Activated naive CD4-positive, alpha-beta T cell treated with Interleukin-2 at 50 U/mL for 16 hours (primary cell): ENCODE measurements at places on chromosomes 11 and 22.

DNA sequence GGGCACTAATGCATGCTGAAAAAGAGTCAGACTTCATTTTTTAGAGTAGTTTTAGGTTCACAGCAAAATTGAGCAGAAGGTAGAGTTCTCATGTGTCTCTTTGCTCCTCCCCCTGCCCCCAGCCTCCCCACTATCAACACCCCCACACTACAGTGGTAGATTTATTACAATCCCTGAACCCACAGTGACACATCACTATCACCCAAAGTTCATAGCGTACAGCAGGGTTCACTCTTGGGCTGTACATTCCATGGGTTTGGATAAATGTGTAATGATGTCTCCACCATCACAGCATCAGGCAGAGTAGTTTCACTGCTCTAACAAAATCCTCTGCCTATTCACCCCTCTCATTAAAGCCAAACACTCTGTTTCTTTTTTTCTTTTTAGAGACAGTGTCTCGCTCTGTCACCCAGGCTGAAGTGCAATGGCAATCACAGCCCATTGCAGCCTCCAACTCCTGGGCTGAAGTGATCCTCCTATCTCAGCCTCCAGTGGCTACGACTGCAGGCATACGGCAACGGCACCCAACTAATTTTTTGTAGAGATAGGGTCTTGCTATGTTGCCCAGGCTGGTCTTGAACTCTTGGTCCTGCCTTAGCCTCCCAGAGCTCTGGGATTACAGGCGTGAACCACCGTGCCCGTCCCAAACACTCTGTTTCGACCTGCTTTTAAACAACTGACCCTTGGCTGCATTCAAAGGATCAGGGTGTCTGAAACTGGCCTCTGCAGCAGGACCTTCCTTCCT is 4.1 kb downstream of the BEST1 start:
- no peak for DNase-seq

DNA sequence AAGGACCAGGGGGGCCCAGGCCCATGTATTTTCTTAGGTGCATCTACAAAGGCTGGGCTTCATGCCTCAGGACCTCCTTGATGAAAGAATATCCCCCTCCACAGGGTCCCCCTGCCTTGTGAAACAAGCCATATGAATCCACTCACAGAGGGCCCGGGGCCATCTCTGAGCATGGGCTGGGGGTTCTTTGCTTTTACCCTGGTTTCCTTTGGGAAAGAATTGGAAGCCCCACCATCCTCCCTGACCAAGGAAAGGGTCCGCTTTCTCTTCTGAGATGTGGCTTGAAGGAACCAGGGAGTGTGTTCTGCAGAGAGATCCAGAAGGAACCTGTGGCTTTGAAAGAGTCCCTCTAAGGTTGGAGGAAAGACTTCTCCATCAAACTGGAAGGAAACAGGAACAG is 9.2 kb upstream of the ANO1 start:
- no peak for DNase-seq

- no peak for DNase-seq
Observed at GRCh38 chr11:72543849-72544542, 109.7 kb upstream of the CLPB start.

- DNase-seq: no peak
Observed at GRCh38 chr11:96119211-96119610, 195.3 kb upstream of the MTMR2 start.

DNA sequence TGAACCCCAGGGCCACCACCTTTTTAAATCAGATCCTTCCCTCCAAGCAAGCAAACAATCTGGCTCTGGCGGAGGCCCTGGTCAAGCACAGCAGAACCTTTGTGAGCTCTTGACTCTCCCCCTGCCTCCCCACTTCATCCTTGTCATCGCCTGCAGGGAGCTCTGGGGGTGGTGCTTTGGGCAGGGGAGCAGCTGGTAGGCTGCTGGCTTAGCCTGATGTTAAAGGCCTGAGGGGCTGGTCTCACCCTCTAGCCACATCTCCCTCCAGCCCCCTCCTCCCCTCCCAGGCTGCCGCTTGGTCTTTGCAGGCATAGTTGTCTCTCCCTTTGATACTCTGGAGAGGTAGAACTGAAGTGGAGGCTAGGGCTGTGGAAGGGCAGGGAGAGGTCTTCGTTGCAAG is 50.9 kb downstream of the THAP12 start:
- no peak for DNase-seq

DNA sequence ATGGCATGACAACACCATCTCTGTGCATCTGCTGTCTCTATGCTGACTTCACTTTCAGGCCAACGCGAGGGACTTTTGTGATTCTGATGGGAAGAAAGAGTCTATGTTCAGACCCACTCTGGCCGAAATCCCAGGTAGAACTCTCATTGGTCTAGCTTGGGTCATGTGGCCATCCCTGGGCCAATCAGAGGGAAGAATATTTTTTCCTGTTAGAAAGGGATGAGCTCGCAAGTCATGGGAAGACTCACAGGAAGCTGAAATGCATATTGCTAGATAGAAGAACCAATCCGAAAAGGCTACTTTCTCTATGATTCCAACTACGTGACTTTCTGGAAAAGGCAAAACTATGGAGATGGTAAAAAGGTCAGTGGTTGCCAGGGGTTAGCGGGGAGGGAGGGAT is 56.0 kb upstream of the LINC01488 start:
- DNase-seq: no peak

DNA sequence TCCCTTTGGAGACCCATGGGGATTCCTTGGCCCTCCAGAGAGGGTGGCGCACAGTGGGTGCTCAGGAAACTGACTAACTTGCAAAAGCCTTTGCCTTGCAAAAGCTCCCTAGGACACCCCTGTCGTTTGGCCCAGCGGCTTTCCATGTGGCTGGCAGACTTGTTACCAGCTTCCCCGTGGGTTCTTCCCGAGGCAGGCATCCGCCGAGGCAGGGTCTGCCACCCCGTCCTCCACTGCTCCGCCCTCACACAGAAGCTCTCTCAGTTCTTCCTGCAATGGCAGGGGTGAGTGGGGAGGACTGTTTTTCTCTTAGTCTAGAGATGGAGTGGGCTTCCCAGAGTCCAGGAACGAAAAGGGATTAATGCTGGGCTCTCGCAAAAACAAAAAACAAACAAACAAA is 23.0 kb downstream of the ALX4 start:
- DNase-seq: no peak

GRCh38 chr22:40036591-40037225 is 42.0 kb downstream of the FAM83F start:
- DNase-seq: peak; percentile 49

DNA sequence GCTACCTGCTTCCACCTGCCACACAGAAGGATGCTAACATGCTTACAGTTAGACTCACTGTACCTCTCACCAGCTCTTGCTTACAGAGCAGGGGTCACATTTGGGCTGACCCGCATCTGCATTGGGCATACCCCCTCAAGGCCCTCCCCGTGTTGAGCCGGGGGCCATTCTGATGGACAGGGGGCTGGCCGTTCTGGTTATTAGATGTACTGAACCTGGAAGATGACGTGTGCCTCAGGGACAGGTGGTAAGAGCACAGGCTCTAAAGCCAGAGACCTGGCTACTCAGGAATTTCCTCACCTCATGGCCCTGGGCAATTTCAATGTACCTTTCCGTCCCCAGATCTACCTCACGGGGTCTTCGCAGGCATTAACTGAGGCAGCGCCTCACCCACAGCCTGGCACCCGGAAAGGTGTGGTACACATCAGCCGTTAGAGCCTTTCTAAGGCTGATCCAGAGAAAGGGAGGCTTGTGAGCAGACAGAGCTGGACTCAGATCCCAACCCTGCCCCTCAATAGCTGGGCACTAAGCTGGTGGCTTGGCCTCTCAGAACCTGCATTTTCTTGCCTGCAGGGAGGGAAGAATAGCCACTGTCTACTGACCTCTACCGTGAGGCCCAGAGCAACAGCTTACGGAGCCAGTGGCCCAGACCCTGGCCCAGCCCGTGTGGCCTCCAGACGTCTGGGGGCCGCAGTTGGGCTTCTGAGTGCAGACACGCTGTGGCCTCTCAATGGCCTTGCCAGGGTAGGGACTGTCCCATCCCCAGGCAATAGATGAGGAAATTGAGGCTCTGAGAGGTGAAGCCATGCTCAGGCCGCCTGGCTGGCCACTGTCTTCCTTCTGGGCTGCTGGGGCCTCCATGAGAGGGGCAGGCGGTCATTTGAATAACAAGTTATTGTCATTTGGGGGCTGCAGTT is 100.6 kb downstream of the MORC2 start:
- no peak for DNase-seq

GRCh38 chr11:45193695-45194094 is 47.3 kb downstream of the PRDM11 start:
- no peak for DNase-seq

DNA sequence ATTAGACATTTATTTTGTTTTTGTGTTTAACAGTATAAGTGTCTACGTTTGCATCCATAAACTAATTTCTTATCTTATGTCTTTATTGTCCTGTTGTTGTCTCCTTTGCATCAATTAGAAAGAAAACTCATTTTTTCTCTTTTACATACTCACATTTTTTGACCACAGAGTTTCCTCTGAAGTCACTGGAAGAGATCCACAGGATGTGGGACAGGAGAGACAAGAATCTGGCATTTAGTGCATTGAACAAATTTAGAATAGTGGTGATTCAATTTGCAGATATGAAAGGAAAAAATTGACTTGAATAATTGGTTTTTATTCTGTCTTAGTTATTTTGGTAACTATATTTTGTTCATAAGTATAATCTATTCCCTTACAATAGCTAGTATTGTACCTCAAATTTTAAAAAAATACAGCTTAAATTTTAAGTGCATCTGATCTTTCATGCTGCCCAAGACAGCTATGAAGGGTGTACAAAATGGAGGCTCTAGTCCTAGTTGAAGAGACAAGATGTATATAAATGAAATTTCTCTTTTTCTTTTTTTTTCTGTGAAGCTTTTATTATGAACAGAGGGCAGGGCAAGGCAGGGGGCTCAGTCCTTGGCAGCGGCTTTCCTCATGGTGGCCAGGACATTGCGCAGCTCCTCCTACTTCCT is 24.4 kb downstream of the HORMAD2 start:
- no peak for DNase-seq

- no peak for DNase-seq
Observed at GRCh38 chr11:126782810-126783209, 217.8 kb downstream of the KIRREL3 start.

- no peak for DNase-seq
Observed at GRCh38 chr11:134282121-134283045, 6.2 kb downstream of the GLB1L3 start.

- no peak for DNase-seq
Observed at GRCh38 chr11:2790568-2790921, 90.8 kb upstream of the KCNQ1OT1 start.

DNA sequence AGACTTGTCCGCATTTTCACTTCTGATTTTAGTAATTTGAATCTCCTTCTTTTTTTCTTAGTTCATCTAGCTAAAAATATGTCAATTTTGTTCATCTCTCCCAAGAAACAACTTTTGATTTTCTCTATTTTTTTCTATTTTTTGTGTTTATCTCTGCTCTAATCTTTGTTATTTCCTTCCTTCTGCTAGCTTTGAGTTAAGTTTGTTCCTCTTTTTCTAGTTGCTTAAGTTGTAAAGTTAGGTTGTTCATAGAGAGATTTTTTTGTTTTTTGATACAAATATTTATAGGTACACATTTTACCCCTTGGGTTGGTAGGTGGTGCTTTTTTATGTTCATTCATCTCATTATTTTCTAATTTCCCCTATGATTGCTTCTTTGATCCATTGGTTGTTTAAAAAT is 22.1 kb upstream of the XKR3 start:
- no peak for DNase-seq

DNA sequence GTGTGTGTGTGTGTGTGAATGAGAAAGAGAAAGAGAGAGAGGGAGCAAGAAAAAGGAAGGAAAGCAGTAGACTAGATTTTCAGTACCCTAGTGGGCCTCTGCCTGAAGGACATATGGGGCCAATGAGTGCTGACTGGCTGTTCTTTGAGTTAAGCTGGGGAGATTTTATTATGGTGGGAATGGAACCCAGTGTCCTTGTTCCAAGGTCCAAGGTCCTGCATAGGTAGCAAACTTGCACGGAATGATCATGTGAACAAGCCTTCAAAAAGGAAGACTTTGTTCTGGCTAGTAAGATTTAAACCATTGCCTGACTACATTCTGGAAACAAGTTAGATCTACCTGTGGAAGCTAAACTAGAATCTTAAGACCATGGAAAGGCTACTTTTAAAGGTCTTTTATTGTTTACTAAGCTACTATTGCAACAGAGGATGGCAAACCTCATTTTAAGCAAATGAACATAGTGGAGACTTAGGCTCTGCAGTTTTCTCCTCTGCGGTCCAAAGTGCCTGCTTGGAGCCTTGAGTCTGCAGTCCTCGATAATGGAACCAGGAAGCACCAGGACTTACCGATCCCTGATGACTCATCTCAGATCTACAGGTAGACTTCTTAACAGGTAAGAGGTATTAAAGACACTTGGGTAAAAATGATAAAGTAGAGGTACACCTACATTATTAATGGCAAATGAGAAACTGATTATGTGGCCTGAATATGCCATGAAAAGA is 10.2 kb upstream of the GRAMD1B start:
- no peak for DNase-seq

DNA sequence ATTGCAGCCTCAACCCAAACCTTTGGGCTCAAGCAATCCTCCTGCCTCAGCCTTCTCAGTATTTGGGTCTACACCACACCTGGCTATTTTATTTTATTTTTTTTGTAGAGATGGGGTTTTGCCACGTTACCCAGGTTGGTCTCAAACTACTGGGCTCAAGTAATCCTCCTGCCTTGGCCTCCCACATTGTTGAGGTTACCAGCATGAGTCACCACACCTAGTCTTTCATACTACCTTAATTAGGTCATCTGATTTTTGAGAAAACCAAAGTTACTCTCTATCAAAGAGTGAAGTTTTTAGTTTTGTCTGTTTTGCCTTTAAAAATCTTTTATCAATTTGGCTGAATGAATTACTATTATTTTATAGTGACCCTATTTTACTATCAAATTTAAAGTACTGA is 335.6 kb upstream of the LRRC4C start:
- no peak for DNase-seq

GRCh38 chr11:117064275-117064674 is 34.0 kb downstream of the SIK3 start:
- DNase-seq: no peak

DNA sequence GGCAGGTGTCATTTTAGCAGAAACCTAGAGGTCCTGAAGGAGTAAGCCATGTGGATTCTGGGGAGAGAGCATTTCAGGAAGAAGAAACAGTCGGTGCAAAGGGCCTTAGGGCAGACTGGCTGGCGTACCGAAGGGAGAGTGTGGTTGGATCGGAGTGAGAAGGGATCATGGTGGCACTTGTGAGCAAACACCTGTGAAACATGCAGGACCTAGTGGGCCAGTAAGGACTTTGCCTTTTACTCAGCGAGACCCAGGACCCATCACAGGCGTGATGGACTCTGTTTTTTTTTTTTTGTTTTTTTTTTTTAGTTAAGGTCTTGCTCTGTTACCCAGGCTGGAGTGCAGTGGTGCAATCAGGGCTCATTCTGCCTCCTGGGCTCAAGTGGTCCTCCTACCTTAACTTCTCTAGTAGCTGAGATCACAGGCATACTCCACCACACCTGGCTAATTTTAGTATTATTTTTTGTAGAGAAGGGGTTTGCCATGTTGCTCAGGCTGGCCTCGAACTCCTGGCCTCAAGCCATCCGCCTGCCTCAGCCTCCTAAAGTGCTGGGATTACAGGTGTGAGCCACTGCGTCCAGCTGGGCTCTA is 3.5 kb upstream of the TSGA10IP start:
- DNase-seq: no peak
